ENCODE measurements at places on chromosomes 3 and 15.

- no peak for DNase-seq
Measured at GRCh38 chr3:174425422-174425821, 433.7 kb upstream of the NAALADL2 start.

- no peak for DNase-seq
Measured at GRCh38 chr3:107822308-107822707, 268.5 kb downstream of the CD47 start.

GRCh38 chr15:50993598-50993997 is 85.1 kb downstream of the AP4E1 start:
- no peak for DNase-seq

GRCh38 chr15:91142106-91142744 is 42.2 kb downstream of the SV2B start:
- no peak for DNase-seq

DNA sequence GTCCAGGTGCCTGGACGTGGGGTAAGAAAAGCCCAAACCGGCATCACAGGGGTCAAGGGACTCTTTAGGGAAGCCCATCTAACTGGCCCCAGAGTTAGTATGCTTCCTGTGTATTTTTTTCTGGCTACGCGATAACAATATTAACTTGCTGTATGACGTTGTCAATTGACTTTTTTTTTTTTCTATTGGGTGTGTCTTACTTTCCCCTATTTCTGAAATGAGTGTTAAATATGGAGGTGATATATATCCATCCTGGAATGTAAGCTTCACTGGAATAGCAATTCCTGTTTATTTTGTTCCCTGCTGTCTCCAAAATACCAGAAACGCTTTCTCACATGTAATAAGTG is 598 bp upstream of the GMNC start:
- no peak for DNase-seq

DNA sequence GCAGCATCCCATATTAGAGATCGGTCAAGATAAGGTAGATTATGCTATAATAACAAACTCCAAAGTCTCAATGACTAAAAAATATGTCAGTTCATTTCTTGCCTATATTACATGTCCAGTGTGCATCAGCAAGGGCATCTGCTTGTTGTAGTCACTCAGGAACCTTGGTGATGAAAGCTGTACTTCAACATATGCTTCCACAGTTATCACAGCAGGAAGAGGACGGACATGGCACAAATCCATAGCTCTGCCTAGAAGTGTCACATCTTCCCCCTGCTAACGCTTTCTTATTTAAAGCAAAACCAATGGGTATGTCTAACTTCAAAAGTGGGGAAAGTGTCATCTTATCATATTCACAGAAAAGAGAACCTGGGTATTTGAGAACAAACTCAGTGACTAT is 20.0 kb upstream of the PIAS1 start:
- no peak for DNase-seq

GRCh38 chr15:45521596-45522327 is 793 bp downstream of the SLC30A4 start:
- DNase-seq = no peak

Data from iPS-NIHi11 (cell line).